Stimulated activated CD8-positive, alpha-beta memory T cell treated with anti-CD3 and anti-CD28 coated beads, Interleukin-15, amount 100 ng/mL, for 24 hours (primary cell): ENCODE measurements at places on chromosomes 4 and X.

- no peak for DNase-seq
These were observed 128.0 kb downstream of the TMA16 start for GRCh38 chr4:163622379-163623035.

GRCh38 chr4:7183780-7184460 is 8.4 kb upstream of the SORCS2 start:
- DNase-seq = no peak

DNA sequence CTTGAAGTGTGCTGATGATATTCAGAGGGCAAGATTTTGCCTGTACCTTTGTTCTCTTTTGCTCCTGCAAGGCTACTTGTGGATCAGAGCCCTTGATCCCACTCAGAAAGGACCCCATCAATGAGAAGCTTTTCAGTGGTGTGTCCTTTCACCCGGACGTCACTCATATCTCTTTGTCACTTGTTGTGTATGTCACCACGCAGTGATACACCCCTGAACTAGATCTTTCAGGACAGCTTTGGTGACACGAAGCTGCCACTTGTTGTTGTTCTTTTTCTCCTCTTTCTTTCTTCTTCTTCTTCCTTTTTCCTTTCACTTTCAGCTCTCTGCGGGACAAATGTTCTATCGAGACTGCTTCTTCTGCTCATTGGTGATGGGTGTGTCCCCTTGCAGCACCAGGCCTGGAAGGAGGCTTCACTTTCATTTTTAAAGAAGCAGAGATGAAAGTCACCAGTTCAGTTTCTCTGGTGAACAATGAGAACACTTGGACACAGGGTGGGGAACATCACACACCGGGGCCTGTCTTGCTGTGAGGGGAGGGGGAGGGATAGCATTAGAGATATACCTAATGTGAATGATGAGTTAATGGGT is 83.6 kb downstream of the NBDY start:
- DNase-seq = no peak

GRCh38 chr4:154529728-154530519 is 20.3 kb downstream of the PLRG1 start:
- no peak for DNase-seq

DNA sequence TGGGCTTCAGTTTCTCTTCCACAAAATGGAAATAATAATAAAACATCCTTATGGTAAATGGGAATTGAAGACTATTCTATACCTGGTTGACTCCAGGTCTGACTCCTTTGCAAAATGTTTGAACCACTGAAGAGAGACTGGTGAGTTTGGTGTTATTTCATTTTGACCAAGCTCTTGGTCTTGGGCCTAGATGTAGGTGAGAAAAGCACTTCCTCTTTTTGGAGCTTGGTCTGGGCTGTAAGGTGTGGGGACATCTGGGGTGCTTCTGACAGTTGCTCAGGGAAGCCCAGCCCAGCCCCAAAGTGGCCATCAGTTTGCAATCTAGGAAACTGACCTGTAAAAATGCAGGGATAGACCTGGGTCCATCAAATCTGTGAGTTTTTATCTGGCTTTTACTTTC is 26.8 kb upstream of the SOD3 start:
- no peak for DNase-seq

- DNase-seq = no peak
These were observed 13.1 kb upstream of the KLHL13 start for GRCh38 chrX:118129681-118130080.

DNA sequence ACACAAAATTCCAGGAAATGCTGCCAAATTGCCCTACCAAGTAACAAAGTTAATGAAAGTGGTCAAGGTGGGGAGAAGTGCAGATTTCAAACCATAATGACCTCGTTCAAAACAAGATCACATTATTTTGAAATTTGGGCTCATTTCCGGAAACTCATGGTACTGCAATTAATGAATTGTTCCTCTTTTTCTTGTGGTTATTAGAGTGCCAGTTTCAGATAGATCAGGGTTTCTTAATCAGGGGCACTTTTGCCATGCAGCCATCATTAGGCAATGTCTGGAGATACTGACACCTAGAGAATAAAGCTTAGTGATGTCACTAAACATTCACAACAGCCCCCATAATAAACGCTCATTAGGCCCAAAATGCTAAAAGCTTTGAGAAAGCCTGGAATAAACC is 381.5 kb upstream of the GALNT7 start:
- DNase-seq = no peak
